ENCODE measurements at places on chromosomes 12 and 14.

DNA sequence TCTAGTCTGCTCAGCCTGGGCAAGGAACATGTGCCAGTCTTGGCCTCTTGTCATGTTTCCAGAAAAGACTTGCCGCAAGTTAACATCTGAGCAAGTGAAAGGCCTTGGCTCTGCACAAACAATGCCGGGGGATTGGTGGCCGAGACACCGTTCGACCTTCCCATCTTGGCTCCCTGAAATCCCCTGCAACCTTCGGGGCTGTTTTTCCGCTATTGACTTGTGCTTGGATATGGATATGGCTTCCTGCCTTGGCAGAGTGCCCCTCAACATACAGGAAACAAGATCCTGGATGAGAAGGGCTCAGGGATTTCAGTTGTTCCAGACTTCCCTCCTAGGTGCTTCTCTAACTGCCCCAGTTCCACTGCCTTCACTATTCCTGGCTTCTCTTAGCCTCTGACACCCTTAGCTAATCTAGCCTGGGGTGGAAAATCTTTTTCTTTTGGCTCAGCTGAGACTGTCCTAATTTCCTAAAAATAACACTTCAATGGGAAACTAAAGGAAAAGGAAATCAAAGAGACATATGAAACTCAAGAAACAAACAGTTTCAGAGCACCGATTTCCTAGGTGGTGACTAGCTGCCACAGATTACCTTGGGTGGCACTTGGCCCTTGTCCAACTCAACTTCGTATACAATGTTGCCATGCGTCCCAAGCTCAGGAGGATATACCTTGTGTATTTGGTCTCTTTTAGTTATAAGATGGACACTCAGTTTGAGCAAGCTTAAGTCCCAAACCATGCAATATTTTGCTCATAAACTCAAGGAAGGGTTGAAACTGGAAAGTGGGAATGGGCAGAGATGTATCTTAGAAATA, 33.9 kb downstream of the RDH12 start:
- DNase-seq: no peak

DNA sequence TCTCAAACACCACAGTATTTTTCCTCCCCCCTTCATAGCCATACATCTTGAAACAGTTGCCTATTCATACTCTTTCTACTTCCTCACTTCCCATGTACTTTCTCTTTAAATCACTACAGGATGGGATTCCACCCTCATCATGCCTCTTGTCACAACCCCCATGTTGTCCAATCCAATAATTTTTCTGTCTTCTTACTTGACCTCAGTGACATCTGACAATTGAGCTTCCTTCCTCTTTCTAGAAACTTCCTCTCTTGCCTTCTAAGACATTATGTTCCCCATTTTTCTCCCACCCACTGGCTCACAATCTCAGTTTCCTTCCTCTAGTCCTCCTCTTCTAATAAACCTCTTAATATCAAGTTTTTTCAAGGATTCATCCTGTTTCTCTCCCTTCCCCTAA, 5.3 kb downstream of the C2CD5 start:
- no peak for DNase-seq

DNA sequence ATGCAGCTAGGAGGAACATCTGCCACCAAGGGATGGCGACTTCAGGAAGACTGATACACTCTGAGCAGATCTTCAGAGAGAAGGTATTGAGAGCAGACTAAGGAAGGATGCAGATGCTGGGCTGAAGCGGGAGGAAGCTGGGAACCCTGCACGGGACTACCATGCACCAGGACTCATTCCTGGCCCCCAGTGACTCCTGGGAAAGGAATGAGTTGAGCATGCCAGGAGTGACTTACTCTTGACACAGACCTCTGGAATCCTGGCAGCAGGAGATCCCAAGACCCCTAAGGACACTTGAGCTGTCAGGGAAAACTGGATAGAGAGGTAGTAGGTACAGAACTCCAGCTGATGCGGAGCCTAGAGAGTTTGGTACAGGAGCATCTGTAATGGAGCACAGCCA, 336.1 kb downstream of the RPS29 start:
- DNase-seq: no peak

GRCh38 chr14:91496790-91497189, 13.3 kb downstream of the PPP4R3A start:
- DNase-seq: no peak

GRCh38 chr14:26775765-26776563, 178.1 kb upstream of the NOVA1 start:
- DNase-seq: no peak

- no peak for DNase-seq
These were observed 356.2 kb downstream of the SNAPC1 start for GRCh38 chr14:62118461-62118860.

GRCh38 chr12:106901276-106901675, 54.4 kb upstream of the TMEM263 start:
- DNase-seq: no peak

GRCh38 chr12:27396216-27396815, 50.2 kb upstream of the SMCO2 start:
- DNase-seq: no peak

DNA sequence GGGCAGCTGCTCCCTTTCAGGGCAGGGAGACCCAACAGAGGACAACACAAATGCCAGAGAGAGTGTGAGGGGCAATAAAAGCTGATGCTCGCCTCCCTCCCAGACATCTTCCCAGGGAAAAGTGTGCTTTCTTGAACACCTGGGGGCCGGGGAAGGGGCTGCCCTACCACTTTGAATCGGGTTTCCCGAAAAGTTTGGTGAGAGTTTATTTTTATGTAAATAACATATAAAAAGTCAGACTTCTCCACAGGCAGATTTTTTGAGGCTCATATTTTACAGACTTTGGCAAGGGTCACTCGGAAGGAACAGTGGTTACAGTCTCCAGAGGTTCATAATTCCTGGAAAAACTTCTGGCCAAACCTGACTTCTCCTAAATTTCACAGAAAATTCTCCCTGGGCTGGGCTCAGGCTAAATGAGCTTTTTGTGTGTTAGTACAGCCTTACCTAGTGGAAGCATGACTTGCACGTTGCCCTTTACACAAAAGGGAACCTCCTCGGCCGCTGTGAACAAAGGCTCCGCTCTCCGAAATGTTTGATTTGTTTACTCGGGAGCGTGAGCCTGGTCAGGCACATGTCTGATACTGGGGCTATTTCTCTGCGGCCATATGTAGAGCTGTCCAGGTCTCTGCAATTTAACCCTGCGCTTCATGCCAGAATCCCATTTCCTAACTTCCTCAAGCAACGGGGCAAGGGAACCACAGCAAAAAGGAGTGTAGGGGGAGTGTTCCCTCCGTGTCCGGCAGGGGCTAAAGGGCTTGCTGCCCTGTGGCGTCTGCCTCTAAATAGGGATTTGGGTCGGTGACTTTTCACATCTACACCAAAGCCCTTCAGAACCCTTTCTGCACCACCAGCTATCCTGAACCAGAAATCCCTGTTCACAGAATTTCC, 3.4 kb downstream of the RTL1 start:
- DNase-seq: no peak

DNA sequence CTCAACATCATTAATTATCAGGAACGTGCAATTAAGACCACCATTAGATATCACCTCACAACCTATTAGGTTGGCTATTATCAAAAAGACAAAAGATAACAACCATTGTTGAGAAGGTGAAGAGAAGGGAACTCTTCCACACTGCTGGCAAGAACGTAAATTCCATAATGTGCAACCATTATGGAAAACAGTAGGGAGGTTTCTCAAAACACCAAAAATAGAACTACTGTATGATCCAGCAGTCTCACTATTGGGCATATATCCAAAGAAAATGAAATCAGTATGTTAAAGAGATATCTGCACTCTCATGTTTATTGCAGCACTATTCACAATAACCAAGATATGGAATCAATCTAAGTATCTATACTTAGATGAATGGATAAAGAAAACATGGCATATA, 51.6 kb upstream of the OR4E1 start:
- no peak for DNase-seq

DNA sequence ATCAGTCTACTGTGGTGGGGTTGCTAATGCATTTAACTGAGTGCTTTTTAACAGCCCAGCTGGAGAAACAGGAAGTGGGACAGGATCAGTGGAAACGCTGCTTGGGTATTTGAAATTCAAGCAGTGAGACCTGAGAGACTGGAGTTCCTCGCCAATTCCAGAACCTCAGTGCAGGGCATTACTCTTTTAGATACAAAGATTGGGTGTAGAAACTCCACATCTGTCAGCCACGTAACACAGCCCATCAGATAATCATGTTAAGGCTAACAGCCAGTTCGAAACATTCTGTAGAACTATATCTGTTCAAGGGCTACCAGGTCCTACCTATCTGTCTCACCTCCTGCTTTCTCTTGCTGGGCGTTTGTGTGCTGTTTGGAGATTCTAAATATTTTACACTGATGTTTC, 45.5 kb downstream of the RAD52 start:
- DNase-seq: no peak

- no peak for DNase-seq
These were observed 19.0 kb upstream of the NUDT14 start for GRCh38 chr14:105200074-105200473.

DNA sequence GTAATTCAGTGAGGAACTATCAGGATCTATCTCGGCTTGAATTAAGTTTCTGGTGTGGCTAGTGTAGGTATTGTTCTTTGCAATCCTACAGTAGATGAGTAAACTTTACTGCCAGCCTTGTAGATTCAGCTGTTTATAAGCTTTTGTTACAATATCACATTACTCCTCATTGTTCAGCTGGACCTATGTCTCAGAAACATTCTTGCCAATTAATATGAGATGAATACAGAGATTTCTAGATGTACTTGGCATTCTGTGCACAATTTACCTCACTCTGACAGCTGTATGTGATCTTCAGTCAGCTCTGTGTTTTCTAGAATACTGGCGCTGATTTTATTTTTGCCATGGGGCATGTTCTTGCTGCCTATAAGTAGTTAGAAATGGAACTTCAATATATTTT, 55.7 kb downstream of the METTL25 start:
- DNase-seq: no peak

DNA sequence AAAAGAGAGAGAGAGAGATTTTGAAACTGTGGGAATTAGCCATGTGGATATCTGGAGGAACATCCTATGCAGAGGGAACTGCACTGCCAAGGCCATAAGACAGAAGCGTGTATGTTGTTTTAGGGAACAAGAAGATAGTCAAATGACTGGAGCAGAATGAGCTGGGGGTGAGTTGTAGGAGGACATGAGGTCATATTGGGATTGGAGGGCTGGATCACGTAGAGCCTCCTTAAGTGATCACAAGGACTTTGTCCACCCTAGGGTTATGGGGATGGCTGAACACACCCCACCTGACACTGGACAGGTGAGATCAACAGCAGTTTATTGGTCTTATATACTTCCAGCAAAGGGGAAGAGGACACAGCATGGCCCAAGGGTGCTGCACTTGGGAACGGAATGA, 8.2 kb upstream of the CGRRF1 start:
- no peak for DNase-seq

GRCh38 chr12:132658149-132658894, 28.8 kb downstream of the POLE start:
- DNase-seq: no peak

GRCh38 chr12:32322354-32322753, 77.0 kb upstream of the FGD4 start:
- no peak for DNase-seq

- no peak for DNase-seq
These were observed 34.3 kb downstream of the SERPINA3 start for GRCh38 chr14:94646481-94646880.

DNA sequence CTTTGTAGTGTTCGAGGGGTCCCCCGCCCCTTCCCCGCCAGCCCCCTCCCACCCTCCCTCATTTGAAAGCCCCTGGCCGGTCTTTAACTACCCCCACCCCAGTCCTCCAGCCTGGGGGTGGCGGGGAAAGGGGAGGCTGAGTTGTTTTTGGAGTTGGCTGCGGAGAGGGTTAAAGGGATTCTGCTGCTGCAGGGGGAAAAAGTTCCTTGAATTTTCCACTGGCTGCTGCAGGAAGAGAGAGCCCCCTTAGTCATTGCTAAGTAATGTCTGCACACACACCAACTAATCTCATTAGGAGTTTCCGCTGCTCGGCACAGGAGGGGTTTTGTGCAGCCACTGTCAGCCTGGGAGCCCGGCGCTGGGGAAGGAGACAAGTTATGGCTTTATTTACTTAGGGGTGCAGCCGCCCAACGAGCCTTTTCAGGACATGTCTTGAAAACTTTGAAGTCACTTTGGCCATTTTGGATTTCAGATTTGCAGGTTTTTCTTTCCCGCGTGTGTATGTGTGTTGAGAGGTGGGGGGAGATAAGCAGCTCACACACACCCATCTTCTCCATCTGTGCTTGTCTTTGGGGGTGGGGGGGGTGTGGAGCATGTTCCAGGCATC, 1.8 kb downstream of the ELK3 start:
- DNase-seq: peak; percentile 51

DNA sequence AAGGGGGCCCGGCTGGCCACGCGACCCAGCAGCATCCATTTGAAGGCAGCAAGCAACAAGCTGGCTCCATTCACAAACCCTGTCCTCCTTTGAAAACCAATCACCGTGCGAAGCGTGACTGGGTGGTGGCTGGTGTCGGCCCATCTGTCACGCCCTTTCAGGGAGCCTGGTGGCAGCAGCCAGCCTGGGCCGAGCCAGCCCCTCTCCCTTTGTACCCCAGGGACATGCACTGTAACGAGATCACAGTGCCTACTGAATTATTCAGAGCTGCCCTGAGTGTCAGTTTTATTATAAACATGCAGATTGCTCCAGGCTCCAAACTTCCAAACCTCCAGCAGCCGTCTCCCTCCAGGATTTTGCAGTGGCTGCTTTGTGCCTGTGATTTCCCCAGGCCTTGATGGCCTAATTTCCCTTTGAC, 22.3 kb upstream of the CTDSP2 start:
- no peak for DNase-seq
